SK-N-SH treated with all-trans-retinoic acid at 6 μM for 48 hours (cell line): ENCODE measurements at places on chromosomes 1 and 21.
A peak's percentile ranks its signal among the peaks of the same experiment; 100 is the strongest.

GRCh38 chr1:216457356-216457755 lies 34.1 kb upstream of the USH2A start:
- ATAC-seq: peak; percentile 84

GRCh38 chr1:159197561-159198557 lies 6.8 kb upstream of the ACKR1 start:
- peak; percentile 98 for ATAC-seq

DNA sequence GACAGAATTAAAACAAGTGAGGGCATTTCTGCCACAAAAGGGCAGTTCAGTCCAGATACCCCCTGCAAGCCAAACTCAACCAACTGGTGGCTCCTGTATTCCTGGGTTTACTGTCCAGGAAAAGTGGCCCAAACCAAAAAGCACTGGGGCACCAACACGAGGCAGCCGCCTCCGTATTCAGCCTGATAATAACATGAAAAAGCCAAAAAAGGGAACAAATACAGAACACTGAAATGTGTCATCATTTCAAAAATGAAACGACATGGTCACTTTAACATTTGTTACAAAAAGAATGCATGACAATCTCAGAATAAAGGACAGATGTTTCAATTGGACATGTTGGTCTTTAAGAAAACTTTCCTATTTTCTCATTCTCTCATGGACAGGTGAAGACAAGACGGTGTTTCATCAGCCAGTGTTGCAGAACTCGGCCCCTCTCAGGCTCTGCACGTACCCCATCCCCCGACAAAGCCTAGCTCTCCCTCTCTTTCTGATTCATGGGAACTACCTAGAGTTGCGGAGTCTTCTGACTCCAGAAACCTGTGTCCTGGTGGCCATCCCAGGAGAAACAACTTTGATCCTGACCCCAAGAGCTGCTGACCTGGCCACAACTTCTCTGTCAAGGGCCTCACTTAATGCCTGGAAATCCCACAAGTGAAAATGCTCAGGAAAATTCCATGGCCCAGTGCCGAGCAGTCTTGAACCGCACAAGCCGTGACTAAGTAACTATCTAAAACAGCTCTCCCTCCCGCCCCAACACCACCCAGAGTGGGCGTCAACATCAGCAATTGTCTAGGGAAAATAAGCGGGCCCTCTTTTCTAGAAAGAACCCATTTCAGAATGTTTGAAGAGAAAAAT lies 27.1 kb downstream of the ZBTB17 start:
- ATAC-seq: peak; percentile 56

DNA sequence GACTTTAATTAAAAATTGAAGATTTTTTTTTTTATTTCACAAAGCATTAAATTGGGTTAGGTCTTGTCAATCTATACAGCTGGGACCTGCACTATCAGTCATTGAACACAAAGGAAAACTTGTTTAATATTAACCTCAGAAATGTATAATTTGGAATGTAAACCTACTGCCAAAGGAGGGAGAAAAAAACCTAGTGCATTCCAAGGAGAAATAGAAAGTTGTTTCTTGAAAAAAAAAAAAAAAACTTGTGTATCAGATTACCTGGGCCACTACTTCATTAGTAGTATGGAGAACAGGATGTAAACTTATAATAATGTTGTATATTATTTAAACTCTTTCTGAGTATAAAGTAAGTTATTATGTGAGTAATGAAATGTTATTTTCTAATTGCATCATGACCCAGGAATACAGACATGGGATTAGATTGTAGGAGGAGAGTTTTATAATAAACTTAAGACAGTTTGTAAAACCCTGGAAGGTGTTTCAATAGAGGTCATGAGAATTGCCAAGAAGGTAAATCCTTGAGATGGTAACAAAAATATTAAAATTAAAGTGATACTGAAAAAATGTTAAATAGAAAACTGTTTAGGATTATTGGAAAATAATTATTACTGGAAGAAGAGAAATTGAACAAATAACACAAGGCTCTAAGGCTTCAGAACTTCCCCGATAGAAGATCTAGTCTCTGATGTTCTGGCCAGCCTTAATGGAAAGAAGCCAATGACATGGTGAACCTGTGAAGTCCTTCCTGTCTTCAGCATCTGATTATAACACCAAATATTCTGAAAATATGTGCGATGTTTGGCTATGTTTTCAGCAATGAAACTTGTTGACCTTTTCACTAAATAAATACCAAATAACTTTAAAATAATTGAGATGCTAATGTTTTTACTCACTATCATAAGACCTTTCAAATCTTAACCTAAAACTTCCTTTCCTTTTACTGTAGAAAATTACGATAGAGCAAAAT lies 412.8 kb upstream of the LYPLAL1 start:
- ATAC-seq: peak; percentile 79

DNA sequence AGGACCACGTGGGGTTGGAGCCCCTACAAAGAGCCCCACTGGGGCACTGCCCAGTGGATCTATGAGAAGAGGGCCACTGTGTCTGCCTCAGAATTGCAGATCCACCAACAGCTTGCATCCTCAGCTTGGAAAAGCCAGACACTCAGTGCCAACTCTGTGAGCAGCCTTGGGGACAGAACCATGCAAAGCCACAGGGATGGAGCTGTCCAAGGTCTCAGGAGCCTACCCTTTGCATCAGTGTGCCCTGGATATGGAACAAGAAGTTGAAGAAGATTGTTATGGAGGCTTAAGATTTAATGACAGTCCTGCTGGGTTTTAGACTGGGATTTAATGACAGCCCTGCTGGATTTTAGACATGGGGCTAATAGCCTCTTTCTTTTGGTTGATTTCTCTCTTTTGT lies 1670.9 kb downstream of the PLA2G4A start:
- ATAC-seq: peak; percentile 66

DNA sequence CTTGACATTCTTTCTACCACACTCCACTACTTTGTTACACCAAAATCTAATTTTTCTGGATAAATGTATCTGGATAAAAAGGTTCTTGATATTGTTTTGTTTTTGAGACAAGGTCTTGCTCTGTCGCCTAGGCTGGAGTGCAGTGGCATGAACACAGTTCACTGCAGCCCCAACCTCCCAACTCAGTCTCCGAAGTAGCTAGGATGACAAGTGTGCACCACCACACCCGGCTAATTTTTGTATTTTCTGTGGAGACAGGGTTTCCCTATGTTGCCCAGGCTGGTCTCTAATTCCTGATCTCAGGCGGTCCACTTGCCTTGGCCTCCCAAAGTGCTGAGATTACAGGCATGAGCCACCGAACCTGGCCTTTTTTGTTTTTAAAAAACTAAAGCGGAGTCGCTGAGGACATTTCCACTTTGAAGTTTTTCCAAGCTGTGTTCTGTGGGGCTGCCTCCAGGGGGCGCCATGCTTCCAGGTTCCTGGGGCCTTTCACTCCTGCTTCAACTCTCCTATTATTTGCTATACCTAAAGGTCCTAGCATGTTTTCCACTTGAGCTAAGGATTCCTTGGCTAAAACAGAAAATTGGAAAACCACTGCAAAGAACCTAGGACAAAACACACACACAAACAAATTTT lies 14.1 kb upstream of the NCMAP start:
- peak; percentile 46; the same call in 2 of the 3 replicates for ATAC-seq

DNA sequence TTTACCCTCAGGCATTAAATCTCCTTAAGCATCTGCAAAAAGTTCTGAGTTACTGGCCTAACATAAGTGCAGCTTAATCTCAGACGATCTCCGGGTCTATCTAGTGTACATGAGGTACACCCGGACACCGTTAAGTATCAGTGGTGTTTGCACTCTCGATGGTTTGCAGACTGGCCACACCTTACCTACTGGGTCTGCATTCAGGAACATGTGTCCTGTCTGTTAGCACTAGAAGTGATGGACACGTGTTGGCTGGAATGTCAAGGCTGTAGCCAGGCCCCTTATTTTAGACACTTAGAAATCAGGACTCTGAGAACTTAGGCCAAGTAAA lies 783 bp upstream of the AGL start:
- ATAC-seq: peak; percentile 4

- ATAC-seq: no peak
These were observed 30.4 kb downstream of the VAV3 start for GRCh38 chr1:107934578-107934977.

DNA sequence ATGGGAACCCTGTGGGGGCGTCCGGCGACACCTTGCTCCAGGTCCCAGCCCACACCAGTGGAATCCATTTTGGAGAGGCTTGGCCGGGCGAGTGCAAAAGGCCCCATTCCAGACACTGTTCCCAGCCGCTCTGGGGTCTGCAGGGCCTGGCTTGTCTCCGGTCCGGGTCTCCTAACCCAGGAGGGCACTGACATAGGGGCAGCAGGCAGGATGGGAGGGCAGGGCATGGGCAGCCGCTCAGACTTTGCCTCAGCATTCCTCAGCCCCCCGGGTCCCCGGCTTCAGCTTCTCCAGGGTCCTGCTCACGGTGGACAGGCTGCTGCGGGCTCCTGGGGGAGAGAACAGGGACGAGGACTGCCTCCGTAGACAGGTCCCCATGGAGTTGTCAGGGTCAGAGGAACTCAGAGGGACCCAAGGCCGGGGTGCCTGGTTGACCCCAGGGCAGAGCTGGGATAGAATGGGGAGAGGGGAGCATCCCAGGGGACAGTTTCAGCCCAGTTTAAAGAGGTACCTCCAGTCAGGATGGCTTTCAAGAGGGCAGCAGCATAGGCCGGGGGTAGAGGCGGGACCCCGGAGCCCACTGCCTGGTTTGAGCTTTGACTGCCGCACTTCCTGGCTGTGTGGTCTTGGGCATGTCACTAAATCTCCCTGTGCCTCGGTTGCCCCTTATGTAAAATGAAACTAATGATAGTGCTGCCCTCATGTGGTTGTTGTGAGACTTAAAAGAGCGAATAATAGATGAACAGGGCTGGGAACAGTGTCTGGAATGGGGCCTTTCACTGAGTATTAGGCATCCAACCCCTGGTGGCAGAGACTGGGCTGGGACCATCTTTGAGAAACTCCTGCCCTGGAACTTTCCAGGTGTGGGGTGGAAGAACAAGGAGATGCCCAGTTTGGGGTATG lies 3.7 kb downstream of the KNCN start:
- ATAC-seq: peak; percentile 87

GRCh38 chr21:36698385-36698980 lies 432 bp upstream of the SIM2 start:
- no peak for ATAC-seq

- ATAC-seq: no peak
These were observed 14.4 kb upstream of the FNBP1L start for GRCh38 chr1:93433407-93433961.

DNA sequence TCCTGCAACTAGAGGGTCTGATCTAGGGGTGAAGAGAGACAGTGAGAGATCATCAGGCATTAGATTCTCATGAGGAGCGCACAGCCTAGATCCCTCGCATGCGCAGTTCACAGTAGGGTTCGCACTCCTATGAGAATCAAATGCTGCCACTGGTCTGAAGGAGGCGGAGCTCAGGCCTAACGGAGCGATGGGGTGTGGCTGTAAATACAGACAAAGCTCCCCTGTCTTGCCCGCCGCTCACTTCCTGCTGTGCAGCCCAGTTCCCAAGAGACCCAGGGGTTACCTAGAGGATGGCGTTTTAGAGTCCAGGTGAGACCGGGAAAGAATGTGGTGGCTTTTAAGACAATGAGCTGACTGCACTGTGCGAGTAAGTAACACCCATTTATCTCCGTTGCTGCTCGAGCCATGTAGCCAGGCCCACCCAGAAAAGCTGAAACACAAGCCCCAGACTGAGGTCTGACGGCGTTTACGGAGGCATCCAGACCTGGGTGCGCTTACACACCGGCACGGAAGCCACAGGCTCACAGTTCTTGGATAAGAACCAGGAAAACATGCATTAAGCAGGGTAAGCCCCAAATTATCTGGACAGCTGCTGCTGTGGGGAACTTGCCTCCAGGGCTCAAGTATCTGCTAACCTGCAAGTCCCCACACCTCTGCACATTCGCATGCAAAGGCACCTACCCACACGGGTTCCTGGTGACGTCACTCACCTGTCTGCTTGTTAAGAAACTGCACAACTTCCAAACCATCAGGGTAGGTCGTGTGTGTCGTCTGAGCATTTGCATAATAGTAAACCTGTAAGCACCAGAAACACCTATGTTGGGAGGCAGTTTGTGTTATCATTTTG lies 12.5 kb downstream of the TCP10L start:
- ATAC-seq: no peak

GRCh38 chr1:203144661-203145060 lies 17.1 kb downstream of the ADORA1 start:
- peak; percentile 25; the same call in 2 of the 3 replicates for ATAC-seq

DNA sequence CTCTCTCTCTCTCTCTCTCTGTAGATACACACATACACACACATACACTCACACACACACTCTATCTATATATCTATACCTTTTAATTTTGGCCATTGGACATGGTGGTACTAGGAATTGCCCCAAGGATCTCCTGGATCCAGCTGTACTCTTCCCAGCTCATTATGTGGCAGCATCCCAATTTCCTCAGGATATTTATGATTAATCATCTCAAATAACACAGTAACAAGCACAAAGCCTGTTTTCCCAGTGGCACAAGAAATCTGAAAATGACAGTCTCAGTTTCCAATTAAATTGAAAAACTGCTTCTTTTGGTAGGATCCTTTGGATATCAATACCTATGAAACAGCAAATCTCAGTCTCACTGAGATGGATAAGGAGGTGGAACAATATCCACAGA lies 27.6 kb downstream of the S100A10 start:
- ATAC-seq: no peak

DNA sequence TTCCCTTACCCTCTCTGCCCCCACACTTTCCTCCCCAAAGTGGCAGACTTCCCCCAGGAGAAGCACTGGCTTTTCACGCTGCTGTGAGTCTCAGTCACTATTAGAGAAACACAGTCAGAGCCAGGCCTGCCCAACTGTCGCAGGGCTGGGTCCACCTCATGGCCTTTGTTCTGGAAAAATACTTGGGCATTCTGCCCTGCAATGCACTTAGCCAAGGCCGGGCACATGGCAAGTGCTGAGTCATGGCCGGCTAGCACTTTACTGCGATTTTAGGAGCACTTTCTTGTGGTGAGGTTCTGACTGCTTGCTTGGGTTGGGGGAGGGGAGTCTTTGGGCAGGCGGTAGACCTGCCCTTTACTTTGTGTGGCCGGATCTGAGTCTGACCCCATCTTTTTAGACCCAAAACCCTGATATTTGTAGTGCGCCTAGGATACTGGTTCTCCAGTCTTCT lies 7.7 kb downstream of the EPHX1 start:
- peak; percentile 86 for ATAC-seq

GRCh38 chr1:101314244-101314643 lies 77.4 kb downstream of the S1PR1 start:
- ATAC-seq: peak; percentile 61

GRCh38 chr1:169697755-169698154 lies 13.7 kb downstream of the SELL start:
- no peak for ATAC-seq

GRCh38 chr1:15704526-15705183 lies 20.5 kb downstream of the PLEKHM2 start:
- no peak for ATAC-seq

DNA sequence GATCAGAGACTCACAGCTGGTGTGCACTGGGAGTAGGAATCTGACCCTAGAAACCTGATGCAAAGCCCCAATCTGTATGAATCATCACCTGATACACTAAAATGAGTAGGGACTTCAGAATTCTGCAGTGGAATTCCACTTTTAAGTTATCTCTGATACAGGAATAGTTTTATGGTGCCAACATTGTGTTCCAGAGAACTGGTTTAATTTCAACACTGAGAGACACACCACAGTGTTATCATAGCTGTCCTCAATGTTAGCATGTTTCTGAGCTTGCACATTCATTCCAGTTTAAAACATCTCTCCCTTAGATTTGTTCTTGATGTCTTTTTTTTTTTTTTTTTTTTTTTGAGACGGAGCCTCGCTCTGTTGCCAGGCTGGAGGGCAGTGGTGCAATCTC lies 7.1 kb downstream of the UTS2 start:
- ATAC-seq: no peak

GRCh38 chr1:244864253-244865027 lies at the start of gene HNRNPU:
Gene HNRNPU (minus strand): TSS chr1:244864543. CDS start chr1:244864307, 236 bp downstream.
- peak; percentile 89 for ATAC-seq

GRCh38 chr1:67407498-67407897 lies 22.7 kb downstream of the SERBP1 start:
- ATAC-seq: no peak
